ENCODE measurements at places on chromosomes 13 and 19.

DNA sequence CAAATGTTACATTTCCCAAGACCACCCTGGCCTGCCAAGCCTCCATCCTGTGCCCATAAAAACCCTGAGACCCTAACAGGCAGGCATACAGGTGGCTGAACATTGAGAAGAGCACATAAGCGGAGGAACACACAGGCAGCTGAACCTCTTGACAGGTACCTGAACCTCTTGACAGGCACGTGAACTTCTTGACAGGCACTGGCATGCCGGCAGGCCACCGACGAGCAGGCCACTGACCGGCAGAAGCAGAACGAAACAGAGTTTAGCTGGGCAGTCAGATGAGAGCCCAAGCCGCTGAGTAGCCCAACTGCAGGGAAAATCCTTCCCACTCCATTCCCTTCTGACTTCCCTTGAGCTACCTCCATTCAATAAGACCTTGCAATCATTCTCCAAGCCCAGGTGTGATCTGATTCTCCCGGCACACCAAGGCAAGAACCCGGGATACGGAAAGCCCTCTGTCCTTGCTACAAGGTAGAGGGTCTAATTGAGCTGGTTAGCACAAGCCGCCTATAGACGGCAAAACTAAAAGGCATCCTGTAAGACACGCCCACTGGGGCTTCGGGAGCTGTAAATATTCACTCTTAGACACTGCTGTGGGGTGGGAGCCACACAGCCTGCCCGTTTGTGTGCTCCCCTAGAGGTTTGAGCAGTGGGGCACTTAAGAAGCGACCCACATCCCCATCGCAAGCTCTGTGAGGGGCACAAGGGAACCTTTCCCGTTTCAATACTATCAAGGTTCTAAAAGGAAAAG lies 2613.9 kb upstream of the PCDH20 start:
- DNase-seq = no peak

DNA sequence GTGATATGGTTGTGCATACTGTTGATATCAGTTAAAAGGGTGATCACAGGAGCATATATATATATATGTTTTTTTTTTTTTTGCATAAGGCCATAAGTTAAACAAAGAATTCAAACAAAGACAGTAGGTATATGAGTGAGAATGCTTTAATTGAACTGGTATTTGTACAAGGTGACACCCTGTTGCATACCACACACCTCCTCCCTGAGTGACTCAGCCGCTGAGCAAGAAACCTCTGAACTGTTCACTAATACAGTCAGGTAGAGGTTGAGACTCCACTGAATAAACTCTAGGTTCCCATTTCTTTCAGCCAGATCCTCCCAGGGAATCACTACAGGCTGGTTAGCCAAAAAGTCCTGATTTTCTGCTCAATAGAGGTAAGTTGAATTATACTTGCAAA lies at the start of gene SCEL:
Gene SCEL (plus strand): TSS at position 259 of the 400 bp plus-strand sequence. CDS start 20,170 bp downstream, outside the sequence.
- no peak for DNase-seq

DNA sequence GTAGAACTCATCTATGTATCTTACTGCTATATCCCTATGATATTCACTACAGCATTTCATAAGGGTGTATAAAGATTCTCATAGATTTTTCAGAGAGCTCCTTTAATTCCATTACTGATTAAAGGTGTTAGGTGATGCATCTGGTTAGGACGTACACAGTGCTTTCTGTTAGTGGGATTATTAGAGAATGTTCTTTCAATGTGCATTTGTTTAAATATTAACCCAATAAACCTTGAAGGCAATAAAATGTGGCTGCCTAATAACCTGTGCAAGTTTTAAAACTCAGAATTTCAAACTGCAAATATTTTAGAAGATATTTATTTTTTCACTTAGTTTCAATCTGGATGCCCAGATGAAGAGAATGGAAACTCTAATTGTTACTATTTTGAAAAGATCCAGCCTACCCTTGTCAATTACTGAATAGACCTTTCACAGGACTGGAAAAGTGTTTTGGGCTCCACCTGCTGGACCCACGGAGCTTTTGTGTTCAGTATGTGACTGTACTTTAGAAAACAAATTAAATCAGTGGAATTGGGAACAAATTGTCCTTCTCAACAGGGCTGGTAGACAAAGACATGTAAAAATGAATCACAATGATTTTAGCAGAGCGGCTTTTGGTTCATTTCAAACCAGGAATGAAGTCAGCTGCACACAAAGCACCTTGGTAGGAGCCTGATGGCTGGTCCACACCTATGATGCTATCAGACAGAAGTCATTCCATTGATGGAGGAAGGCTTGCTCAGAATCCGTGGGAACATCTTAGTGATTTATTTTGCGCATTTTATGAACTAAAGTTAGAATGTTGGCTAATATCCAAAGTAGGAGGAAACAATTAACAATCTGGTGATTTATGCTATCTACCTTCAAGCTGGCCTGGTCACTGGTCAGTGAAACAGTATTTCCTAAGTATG lies 89.4 kb upstream of the RAP2A start:
- peak; percentile 63 for DNase-seq

DNA sequence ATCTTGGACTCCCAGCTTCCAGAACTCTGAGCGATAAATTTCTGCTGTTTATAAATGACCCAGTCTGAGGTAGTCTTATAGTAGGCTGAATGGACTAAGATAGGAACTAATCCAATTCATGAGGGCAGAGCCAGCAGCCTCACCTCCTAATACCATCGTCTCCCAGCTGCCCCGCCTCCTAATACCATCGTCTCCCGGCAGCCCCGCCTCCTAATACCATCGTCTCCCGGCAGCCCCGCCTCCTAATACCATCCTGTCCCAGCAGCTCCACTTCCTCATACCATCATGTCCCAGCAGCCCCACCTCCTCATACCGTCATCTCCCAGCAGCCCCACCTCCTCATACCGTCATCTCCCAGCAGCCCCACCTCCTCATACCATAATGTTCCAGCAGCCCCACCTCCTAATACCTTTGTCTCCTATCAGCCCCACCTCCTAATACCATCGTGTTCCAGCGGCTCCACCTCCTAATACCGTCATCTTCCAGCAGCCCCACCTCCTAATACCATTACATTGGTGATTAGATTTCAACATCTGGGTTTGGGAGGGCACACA lies 2.4 kb upstream of the ARGLU1 start:
- no peak for DNase-seq

- no peak for DNase-seq
Observed at GRCh38 chr13:48188131-48188530, 44.9 kb upstream of the ITM2B start.

- DNase-seq = no peak
Observed at GRCh38 chr19:31339411-31339810, 9.8 kb downstream of the TSHZ3 start.
